Left colon (tissue), 2 donors: ENCODE measurements at places on chromosomes 5 and 9.

- DNase-seq, result no peak
Measured at GRCh38 chr9:99085949-99086948, 18.7 kb upstream of the TGFBR1 start.

GRCh38 chr9:123422635-123423310 is 66.8 kb downstream of the CRB2 start:
- DNase-seq, result no peak

GRCh38 chr9:96884443-96884842 is 30.1 kb upstream of the ZNF782 start:
- DNase-seq, result no peak

GRCh38 chr5:37940931-37941623 is 101.2 kb upstream of the GDNF start:
- DNase-seq, result no peak

- no peak for DNase-seq
Measured at GRCh38 chr5:123813264-123813663, 301.3 kb downstream of the CSNK1G3 start.

DNA sequence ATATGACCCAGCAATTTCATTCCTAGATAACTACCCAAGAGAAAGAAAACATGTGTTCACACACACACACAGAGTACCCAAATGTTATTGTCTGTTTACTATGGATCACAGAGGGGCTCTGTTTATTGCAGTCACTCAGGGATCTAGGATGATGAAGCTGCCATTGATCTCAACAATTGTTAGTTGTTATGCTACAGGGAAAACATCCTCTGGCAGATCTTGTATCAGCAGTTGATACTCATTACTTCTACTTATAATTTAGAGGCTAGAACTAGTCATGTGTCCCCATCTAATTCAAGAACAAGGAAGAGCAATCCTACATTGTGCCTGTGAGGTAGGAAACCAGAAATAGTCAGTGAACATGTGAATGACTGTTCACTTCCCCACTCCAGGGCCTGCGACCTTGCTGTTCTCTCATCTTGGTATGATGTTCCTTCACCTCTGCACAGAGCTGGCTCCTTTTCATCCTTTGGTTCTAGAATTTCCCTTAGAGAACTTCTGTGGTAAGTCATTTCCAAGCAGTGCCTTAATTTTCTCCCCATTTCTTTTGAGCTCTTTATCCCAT is 30.3 kb downstream of the NMUR2 start:
- no peak for DNase-seq

DNA sequence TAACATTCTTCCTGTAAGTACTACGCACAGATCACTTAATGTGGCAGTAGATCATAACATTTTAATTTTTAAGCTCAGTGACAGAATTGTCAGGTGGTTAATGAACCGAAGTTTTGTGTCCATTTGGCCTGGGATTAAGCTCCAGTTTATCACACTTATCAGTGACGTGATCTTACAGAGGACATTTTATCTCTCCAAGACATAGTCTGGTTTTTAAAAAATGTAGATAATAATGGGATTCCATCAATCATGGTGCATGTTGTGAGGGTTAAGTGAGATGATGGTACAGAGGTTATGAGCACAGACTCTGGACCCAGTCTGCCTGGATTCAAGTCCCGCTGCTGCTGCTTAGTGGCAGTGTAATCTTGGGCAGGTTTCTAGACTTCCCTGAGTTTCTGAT is 66.0 kb upstream of the ZFAND5 start:
- no peak for DNase-seq

- DNase-seq, result no peak
Measured at GRCh38 chr5:145393426-145393825, 441.7 kb downstream of the PRELID2 start.

GRCh38 chr5:110510146-110510545 is 216.3 kb downstream of the TMEM232 start:
- no peak for DNase-seq

DNA sequence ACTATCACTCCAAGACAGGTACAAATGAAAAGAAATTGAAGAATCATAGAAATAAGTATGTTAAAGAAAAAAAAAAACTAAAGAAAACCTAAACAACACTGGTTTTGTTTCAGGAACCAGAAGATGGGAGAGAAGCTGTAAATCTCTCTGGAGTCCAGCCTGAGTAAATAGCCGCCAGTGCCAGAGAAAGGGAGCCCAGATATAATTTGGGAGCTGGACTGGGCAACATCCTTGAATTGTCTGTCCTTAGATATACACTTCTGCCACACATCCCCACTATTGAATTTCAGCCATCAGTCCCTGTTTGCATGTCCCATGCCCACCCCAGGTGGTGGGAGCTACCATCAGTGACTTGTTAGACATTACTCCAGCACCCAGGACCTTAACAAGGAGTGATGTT is 979.6 kb downstream of the DTWD2 start:
- no peak for DNase-seq

DNA sequence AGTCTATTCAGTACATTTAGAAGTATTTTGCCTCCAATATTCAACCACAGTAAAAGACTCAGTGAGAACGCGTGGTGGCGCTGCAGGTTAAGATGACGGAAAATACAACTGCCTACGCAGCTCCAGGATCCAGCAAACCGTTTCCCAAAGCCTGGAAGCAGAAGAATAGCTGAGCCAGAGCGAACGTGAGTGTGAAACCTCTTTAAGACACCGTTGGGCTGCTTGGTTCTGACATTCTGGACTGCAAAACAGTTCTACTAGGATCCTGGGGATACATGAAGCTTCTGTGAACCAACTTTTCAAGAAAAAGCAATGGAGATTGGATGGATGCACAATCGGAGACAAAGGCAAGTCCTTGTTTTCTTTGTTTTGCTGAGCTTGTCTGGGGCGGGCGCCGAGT is at the start of gene PCDHB16:
Gene PCDHB16 (plus strand): TSS at position 140 of the 400 bp plus-strand sequence. CDS start 173 bp downstream, at position 313.
- DNase-seq, result no peak

GRCh38 chr5:4766101-4766500 is 374.0 kb upstream of the ADAMTS16 start:
- DNase-seq, result no peak

GRCh38 chr9:123478967-123479602 is 123.1 kb downstream of the CRB2 start:
- DNase-seq, result no peak

DNA sequence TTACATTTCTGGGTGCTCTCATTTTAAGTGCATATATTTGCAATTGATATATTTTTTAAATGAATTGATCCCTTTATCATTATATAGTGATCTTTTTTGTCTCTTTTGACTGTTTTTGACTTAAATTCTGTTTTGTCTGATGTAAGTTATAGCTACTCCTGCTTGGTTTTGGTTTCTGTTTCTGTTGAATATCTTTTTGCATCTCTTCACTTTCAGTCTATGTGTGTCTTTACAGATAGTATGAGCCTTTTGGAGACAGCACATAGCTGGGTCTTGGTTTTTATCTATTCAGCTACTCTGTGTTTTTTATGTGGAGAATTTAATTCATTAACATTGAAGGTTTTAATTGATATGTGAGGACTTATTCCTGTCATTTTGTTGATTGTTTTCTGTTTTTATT is 311.3 kb downstream of the SPATA31D1 start:
- DNase-seq, result no peak

DNA sequence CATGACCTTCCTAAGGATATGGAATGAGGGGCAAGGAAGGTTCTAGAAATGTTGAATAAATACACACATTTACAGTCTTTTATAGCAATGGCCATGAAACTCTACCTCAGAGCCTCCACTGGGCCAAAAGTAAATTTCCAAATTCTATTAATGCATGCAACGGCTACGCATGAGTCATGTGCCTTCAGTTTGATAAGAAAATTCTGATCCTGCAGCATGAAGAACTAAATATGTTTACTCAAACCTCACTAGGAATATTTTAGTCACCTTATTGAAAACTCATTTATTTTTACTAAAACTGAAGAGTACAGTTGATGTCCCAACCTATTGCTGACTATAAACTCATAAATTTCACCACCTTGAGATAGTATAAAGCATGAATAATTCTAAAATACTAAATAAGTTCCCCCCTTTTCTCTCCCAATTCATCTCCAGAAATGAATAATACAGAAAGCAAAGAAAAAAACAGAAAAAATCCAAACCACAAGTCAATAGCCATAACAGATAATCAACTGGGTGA is 92.4 kb downstream of the GNAQ start:
- no peak for DNase-seq

- DNase-seq, result no peak
Measured at GRCh38 chr9:115276621-115277020, 158.7 kb upstream of the TNC start.

DNA sequence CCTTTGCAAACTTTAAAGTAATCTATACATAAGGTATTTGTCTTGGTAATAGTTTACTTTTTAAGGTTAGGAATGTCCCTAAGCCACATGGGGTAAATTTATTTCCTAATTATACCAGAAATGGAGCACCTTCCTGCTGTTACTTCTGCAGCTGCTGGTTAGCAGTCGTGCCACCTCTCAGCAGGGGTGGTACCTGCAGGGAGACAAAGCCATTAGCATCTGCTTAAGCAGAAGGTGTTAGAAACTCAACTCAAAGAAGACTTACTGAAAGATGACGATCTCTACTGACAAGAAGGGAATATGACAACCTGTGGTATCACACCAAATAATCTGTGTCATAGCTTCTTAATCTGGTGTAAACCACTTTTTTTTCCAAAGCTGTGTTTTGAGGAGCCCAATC is 173.7 kb downstream of the BRINP1 start:
- DNase-seq, result no peak

- DNase-seq, result no peak
Measured at GRCh38 chr5:108636135-108636853, 111.4 kb upstream of the FER start.

DNA sequence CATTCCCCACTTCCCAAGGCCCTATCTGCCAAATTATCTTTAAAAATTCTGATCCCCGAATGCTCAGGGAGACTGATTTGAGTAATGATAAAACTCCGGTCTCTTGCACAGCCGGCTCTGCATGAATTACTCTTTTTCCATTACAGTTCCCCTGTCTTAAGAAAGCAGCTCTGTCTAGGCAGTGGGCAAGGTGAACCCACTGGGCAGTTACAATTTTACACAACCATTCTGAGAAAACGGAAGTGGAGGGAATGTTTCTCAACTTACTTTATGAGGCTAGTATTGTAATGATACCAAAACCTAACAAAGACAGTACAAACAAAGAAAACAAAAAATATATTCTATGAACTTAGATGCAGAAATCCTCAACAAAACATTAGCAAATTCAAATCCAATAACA is 100.0 kb downstream of the MCTP1 start:
- DNase-seq, result no peak

DNA sequence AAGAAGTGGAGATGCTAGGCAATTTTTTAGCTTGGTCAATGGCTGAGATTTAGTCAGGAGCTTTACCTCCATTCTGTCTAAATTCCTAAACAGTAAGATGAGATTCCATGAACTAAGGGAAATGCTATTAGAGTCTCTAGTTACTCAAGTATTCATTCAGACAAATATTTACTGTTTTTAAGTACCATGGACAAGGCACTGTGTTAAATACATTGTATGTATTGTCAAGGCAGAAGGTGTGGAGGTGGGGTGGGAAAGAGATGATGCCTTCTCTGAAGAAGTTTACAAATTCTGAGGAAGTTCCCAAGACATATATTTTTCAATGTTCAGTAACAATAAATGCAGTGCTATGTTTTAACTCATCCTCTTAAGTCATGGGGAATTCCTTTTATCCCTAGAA is 459.9 kb upstream of the NMUR2 start:
- DNase-seq, result no peak

- DNase-seq, result peak; percentile 30
Measured at GRCh38 chr9:72203205-72203803, 54.1 kb downstream of the GDA start.

DNA sequence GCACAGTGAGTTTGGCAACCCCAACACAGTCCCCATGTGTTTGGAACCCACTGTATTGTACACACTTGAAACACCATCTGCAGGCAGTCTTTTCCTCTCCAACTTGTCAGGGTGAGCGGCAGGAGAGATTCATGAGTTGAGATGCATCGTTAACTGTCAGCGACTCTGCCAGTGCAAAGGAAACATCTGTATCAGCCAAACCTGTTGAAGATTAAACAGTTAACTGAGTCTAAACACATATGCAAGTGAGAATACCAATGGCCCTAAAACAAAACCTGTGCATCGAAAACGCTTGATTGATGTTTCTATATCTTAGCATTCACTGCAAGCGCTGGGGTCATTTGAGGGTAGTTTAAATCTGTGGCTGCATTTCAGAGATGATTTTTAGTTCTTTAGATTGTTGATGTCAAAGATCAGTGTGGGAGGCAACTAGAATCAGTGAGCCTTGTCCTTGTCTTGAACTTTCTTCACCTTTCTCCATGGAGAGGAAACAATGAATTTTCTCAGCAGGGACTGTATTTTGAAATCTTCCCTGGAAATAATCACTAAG is 41.3 kb upstream of the PAM start:
- DNase-seq, result no peak

DNA sequence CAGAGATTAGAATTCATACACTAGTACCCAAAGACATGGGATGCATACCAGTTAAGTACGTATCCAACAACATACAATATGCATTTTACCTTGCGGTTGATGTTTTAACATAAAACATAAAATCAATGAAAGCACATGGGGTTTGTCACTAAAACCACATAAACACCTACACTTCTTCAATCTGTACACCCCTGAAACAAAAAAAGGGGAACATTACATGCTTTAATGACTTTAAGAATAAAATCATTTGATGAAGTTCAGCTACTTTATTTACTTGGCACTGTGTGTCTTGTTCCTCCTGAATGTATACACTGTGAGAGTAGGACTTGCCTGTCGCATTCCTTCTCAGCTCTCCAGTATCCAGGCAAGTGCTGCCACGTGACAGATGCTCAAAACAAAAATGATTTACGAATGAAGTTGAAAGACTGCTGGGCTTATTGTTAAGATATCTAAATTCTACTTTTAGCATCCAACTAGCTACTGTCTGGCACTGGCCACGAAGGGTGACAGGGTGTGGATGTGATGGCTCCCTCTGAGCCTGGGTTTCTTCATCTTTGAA is 21.0 kb downstream of the TNFSF15 start:
- no peak for DNase-seq

GRCh38 chr9:93124793-93125192 is 9.3 kb downstream of the NINJ1 start:
- DNase-seq, result no peak
